Stimulated activated CD4-positive, alpha-beta T cell treated with anti-CD3 and anti-CD28 coated beads, Interleukin-12 subunit alpha, Interleukin-12 subunit beta, amount 100 ng/mL, for 4 hours (primary cell): ENCODE measurements at places on chromosomes 2 and 18.

GRCh38 chr18:8795586-8796325, 90.4 kb downstream of the MTCL1 start:
- DNase-seq = no peak

GRCh38 chr2:30866974-30867373, 59.7 kb upstream of the CAPN13 start:
- DNase-seq = no peak

DNA sequence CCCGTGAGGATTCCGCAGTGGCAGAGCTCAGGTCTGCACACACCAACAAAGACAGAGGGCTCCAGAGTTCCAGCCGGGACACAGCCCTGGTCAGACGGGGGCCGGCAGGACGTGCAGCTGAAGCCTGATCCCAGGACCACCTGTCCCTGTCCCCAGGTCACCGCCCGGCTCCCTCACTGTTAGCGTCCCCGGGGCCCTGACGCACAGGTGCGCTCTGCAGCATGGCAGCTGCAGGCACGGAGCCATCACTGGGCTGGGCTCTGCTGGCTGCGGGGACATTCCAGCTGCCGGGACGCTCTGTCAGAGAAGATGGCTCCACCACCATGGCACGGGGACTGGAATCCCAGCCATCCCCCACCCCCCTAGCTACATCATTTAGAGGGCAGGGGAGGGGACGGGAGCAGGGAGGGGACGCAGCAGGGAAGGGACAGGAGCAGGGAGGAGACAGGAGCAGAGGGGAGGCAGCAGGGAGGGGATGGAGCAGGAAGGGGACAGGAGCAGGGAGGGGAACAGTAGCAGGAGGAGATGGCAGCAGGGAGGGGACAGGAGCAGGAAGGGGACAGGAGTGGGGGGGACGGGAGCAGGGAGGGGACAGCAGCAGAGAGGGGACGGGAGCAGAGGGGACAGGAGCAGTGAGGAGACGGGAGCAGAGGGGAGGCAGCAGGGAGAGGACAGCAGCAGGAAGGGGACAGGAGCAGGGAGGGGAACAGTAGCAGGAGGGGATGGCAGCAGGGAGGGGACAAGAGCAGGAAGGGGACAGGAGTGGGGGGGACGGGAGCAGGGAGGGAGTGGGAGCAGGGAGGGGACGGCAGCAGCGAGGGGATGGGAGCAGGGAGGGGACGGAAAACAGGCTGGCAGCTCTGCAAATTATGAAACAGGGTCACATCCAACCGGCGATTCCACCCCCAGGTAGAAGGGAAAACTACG, 39.8 kb downstream of the SLC66A2 start:
- no peak for DNase-seq

DNA sequence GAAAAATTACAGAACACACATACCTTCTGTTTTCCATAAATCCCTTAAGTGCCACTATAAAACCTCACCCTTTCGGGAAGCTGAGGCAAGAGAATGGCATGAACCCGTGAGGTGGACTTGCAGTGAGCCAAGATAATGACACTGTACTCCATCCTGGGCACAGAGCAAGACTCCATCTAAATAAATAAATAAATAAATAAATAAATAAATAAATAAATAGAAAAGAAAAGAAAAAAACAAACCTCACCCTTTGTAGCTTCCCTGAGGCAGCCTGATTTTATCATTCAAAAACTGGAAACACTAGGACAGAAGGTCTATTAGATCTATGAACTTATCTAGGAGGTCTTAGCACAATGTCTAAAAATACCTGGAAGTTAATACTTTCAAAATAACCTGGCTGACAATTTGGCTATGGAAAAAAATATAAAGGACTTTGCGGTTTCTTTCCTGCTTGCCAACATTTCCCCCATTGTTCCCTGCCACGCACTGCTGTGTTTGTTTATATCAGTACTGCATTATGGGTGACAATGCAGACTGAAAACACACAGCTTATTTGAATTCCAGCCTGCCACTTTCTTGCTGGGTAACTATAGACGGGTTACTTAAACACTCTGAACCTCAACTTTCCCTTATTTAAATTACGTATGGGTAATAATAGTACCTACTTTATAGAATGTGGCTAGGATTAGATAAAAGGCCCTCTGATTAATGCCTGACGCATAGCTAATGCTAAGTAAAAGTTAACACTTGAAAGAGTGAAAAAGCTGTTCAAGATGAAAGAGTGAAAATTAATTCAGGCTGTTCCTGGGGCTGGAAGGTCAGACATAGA, 313.0 kb downstream of the RDH14 start:
- DNase-seq = no peak

DNA sequence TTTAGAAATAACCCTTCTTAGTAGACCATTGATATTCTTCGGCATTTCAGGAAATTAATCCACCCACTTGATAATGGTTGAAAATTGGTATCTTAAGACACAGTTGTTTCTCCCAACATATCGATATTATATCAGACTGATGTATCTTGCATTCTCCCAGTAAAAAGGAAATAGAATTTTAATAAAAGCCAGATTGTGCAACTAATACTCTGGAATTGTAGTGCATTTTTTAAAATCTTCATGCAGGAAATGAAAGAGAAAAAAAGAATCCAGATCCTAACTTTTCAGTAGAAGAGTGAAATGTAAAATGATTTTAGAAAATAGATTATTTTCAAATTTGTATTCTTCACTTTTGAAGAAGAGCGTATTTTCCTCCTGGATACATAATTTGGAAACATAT, 1168.4 kb downstream of the DPP10 start:
- DNase-seq = no peak

DNA sequence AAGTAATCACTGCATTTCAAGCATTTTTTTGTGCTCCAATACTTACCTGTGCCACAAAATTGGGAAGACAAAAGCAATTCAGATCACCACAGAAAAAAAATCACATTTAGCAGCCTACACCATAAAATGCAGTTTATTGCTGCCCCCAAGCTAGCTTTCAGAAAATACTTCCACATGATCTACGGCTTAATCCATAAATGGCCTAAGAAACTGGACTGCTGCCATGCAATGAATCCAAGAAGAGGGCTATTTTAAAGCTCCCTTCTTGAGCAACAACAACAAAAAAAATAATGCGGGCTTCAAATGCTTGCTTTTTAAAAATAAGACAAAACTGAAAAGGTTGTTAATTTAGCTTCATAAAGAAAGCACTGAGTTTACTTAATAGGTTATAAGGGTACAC, 272.3 kb downstream of the RAD51AP2 start:
- no peak for DNase-seq
